IMR-90 (cell line): ENCODE measurements at places on chromosomes 11 and 22. TPM values are rescaled to one million over a fixed set of nuclear protein-coding genes. Genes with fewer than 3 reads are reported as not detected.

The SHISA8 gene
- not detected in 2 replicates for total RNA-seq

The APOA5 gene
- not detected in 2 replicates for total RNA-seq

The C11orf52 gene
- 0.28 and 0.90 TPM in 2 replicates for total RNA-seq

The GSTT2B gene
- 13.1 and 15.1 TPM in 2 replicates for total RNA-seq

DNA sequence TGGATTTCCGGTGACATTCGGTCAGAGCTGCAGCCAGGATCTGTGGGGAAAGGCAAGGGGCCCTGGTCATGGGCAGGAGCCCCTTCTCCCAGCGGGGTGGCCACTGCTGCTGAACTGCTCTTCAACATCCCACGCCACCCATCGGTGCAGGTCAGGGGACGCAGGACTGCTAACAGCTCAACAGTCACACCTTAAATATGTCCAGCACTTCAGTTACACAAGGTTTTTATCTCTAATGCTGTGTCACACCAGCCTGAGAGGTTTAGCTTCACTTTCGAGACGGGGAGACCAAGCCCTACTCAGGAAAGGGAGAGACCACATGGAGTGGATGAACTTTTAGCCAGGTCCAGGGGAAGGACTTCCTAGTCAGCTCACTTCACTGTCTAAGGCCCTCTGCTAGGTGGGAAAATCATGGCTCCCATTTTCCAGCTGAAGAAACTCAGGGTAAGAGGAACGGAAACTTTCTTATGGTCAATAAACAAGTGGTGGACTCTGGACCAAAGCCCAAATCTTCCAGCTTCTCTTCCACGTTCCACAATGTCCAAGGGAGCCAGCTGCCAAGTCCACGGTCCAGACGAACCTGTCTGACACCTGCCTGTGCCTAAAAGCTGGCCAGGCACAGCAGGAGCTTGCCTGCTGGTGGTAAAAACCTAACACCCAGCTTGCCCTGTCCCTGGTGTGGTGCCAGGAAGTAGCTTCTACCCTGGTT is 21.0 kb upstream of the CHADL start:
- DNase-seq, result no peak

DNA sequence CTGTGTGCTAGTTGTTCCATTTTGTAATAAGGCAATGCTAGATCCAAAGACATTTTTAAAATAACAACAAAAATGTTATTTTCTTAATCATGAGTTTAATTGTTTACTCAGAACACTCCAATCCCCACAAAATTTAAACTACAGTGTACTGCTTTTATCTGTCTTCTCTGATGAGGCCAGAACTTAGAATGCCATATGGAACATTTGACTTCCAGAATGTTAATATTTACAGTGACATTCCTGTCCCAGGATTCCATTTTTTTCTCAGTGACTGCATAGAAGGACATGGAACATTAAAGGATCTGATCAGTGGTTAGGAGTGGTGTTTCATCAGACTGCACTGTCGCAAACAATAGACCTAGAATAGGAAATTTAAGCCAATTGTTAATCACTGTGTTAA is 494.9 kb upstream of the ARHGAP42 start:
- no peak for DNase-seq

DNA sequence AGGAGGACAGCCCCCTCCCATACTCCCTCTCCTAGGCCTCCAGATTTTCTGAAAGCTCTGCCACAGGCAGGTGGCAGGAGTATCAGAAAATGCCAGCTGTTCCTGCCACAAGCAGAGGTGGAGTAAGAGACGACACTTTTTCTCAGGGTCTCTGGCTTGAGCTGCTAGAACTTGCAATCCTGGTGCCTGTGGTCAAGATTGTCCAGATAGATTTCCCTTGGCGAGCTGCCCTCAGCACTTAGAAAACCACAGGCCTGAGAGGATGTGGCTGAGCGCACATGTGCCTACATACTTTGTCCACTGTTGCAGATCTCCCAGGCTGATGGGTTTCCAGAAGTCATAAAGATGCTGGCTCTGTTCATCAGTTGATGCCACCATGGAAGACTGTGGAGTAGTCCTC is 65.7 kb upstream of the NAV2 start:
- peak; percentile 93 for DNase-seq

- peak; percentile 23 for DNase-seq
Observed at GRCh38 chr11:369336-370018, at the start of gene B4GALNT4. TSS of gene B4GALNT4 (plus strand) at chr11:369499. CDS start at chr11:369804, 305 bp downstream.

DNA sequence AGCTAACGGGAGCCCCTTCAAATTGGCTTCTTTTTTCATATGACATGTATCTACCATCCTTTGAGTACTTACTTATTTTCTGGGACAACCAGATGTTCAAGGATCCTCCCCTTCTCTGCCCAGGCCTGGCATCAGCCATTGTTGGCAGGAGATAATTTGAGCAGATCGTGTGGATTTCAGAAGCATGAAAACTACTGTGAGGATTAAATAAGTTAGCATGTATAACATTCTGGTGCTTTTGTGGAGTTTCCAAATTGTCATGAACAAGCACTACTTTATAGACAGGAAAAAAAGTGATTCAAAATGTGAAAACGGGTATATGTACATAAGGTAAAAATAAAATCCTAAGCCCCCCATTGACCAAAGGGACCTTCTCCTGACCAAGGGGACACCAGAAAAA is 2.1 kb upstream of the NADSYN1 start:
- DNase-seq, result no peak

GRCh38 chr11:86459002-86459385 is 84.3 kb downstream of the CCDC81 start:
- peak; percentile 60 for DNase-seq

GRCh38 chr11:112949781-112950575 is 11.2 kb upstream of the NCAM1 start:
- DNase-seq, result no peak

GRCh38 chr11:20116825-20117224 is 43.5 kb downstream of the DBX1 start:
- no peak for DNase-seq

DNA sequence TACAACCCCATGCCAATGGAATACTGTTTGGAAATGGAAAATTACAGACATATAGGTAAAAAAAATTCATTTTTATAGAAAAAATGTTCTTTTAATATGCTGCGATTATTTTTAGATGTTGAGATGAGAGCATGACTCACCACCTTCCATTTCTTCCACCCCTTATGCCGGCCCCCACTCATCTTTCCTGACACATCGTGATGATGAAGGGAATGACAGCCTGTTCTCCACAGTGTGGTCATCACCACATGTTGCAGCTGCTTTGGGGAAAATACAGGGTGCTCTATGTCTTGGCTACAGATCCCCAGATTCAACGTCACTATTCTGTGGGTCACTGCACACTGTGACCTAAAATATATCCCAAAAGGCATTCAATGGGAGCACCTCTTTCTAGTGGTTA is 916.2 kb downstream of the METTL15 start:
- peak; percentile 46 for DNase-seq

DNA sequence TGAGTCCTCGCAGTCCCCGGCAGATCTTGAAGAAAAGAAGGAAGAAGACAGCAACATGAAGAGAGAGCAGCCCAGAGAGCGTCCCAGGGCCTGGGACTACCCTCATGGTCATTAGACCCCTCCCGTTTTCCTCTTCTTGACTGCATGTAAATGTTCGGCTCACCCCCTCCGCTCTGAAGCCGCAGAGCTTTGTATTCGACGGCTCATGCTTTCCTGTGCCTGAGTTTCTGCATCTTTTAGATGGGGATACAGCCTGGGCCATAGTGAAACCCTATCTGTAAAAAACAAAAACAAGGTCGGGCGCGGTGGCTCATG is 7.7 kb downstream of the USP18 start:
- no peak for DNase-seq

DNA sequence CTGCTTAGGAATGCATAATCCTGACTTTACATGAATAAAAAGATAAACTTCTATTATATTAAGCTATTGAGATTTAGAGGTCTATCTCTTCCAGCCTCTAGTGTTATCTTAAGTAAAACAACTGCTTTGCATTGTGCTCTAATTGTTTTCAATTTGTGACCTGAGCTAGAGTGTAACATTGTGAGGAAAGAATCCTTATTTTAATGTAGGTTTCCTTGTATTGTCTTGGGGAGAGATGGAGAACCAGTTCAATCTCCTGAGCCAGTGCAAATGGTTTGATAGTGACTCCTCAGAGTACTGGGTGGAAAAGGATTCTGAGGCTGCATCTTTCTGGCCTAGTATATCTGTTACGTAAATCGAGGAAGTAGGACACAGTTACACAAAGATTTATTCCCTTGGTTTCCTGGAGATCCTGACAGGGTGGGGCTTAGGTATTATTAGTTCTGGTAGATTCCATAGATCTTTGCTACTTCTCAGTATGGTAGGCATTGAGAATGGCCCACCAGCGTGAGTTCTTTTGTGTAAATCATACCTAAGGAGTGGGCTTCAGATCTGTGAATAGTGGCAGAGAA is 683.5 kb upstream of the CCDC179 start:
- DNase-seq, result no peak

DNA sequence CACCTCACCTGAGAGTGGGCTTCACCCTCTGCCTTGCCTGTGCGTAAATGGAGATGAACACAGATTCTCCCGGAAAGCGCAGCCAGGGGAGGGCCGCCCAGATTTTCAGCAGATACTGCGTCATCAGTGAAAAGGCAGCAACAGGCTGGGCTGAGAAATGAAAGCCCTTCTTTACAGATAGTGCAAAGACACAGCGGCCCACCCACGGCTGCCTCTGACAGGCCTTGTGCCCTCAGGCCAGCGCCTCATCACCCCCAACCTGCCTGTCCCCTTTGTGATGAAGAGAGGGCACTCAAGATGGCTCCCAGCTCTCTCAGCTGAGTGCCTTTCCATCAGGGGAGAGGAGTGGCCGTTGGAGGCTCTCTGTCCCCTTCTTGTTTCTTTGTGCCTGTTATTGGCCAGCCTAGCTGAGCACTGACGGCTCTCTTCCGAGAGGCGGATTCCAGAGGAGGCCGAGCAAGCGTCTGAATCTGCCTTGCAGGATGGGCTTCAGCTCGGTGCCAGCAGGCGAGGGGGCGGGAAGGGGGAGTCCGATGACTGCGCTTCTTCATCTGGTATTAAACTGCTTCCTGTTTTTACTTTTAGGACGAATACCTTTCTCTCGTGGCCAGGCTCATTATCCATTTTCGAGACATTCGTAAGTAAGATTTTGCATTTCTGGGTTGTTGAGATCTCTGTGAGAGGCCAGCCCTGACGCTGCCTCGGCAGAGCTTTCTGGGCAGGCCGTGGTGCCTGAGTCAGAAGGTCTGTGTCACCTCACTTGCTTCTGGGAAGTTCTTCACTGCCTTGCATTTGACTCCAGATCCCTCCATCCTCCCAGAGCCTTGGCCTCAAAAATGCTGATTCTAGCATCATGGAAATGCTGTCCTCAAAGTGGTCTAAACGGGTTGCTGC is 43.7 kb downstream of the MED15 start:
- peak; percentile 78 for DNase-seq

DNA sequence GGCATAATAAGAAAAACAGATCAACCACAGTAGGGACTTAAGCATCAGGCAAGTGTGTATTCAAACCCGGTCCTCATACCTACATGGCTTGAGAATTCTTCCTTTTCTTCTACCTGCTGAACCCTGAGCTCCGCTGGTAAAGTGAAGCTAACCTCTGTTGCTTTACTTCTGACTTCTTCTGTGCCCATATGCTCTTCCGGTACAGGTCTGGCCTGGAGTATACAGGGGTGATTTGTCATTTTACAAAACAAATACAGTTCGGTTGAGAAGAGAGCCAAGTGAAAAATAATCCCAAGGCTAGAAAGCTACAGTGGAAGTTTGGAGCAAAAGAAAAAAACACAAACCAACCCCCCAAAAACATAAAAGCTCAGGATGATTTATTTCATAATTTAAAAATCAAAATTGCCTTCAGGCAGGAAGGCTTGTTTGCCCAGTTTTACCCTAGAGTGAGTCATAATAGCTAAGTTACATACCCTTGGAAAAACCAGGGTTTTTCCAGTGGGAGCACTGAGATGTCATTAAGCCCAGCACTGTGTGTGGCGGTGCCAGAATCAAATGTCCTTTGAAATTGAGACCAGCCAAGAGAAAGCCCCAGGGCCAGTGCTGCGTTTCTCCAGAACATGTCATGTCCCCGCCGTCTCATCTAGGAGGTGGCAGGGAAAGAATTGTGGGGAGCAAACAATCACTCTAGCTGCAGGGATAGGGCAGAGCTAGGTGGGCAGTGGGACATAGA is 305.5 kb upstream of the ISX start:
- no peak for DNase-seq

DNA sequence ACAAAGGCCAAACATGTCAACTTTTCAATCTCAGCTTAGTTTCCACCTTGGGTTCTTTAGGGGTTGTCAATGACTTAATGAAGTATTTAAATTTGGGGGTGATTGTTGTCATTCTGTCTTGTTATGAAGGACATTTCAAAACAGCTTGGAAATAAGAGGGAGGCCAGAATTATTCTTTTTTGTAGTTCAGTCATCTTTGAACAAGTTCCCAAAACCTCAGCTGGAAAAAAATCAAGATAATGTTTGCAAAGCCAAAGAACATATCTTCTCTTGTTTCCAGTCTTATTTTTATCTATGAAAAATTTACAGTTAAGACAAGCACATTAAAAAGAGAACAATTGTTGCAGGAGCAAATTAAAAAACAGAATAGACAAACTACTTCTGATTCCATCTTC is 612.8 kb downstream of the INSC start:
- no peak for DNase-seq

GRCh38 chr11:23990346-23991164 is 506.3 kb upstream of the LUZP2 start:
- DNase-seq, result peak; percentile 19

DNA sequence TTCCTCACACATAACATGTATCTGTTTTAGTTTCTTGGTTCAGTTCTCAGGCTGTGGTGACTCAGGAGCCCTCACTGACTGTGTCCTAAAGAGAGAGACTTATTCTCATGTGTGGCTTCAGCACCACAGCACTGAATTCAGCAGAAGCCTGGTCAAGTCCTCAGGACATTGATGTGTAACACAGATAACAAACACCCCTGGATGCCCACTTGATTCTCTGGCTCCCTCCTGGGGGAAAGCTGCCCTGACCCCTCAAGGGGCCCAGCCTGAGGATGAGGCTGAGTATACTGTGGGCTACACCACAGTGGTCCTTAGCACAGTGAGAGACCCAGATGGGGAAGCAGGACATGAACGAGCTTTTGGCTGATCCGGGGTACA is 87.2 kb upstream of the VPREB1 start:
- no peak for DNase-seq
